ENCODE measurements at places on chromosomes 7 and 10. TPM values are rescaled to one million over a fixed set of nuclear protein-coding genes. Genes with fewer than 3 reads are reported as not detected.
A peak's percentile ranks its signal among the peaks of the same experiment; 100 is the strongest.

The ZFYVE27 gene
- 23.0 TPM for total RNA-seq

- H3K4me3 ChIP-seq = peak overlapping the region; percentile 75
- peak overlapping the region; percentile 96 for H3K27ac ChIP-seq
- no peaks in the 10 kb centered on the region for H3K36me3 ChIP-seq
- peaks cover 2% of the 10 kb centered on the region for H3K27me3 ChIP-seq
Measured at GRCh38 chr10:79072041-79072441, 3.3 kb downstream of the ZMIZ1 start.

DNA sequence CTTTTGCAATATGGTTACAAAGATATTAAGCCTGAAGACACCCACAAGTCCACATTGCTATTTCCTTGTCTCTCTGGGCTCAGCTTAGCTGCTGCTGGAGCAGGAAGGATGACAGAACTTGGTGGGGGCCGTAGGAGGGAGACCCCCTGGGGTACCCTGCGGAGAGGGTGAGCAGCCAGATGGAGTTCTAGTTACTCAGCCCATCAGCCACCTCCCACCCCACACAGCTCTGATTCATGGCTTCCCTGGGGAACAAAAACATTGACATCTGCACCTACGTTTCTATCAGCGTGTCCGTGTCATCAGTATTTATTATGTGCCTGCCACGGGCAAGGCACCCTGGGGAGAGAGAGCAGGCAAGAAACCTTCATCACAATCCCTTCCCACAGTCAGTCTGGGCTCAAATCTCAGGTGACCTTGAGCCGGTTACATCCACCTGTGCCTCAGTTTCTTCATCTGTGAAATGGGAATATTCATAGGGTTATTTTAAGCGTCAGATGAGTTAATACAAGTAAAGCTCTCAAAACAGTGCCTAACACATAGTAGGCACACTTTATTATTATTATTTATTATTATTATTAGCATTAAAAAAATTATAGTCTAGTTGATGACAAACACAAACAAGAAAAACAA, 131.5 kb downstream of the C10orf105 start:
- DNase-seq = no peak
- no peaks in the 10 kb centered on the region for H3K27me3 ChIP-seq
- no peaks in the 10 kb centered on the region for H3K4me1 ChIP-seq
- no peak overlapping the region for H3K4me3 ChIP-seq

The ANXA8L1 gene
- not detected for total RNA-seq

- no peak for DNase-seq
- no peak overlapping the region for H3K27ac ChIP-seq
- no peaks in the 10 kb centered on the region for H3K27me3 ChIP-seq
- no peaks in the 10 kb centered on the region for H3K36me3 ChIP-seq
- no peaks in the 10 kb centered on the region for H3K4me1 ChIP-seq
Measured at GRCh38 chr7:151282111-151282510, 33.6 kb upstream of the SMARCD3 start.

DNA sequence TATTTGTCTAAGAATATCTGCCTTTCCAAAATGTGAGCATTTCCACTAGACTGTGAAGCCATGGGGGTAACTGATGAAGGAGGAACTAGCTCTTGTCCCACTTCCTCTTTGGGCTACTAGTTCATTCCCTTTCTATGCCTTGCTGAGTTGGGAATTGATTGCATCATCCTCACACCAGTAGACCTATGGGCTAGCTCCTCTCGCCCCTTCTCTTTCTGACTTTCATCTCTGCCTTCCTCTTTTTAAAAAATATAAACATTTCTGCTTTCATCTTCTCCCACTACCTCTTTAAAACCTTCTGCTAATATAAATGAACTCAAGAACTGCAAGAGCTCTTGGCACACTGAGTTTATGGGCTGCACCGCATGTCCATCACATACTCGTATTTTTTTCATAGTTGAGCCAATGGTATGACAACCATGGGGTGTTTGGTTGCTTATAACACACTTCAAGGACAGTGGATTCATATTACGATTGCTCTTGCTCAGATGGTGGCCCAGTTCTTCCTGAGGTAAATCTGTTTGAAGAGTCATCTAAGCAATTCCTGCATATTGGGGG, 182.0 kb downstream of the REEP3 start:
- H3K4me3 ChIP-seq = no peak overlapping the region
- no peaks in the 10 kb centered on the region for H3K27me3 ChIP-seq
- no peaks in the 10 kb centered on the region for H3K36me3 ChIP-seq
- H3K4me1 ChIP-seq = peaks cover 6% of the 10 kb centered on the region

The PPP1R3C gene
- total RNA-seq = 20.7 TPM

- DNase-seq = no peak
- H3K27ac ChIP-seq = no peak overlapping the region
Measured at GRCh38 chr7:24500599-24500998, 72.7 kb upstream of the PALS2 start.

The FBXL13 gene
- 8.0 TPM for total RNA-seq

- H3K27ac ChIP-seq = peak overlapping the region; percentile 69
- DNase-seq = no peak
- peak overlapping the region; percentile 41 for H3K4me3 ChIP-seq
Measured at GRCh38 chr7:45921381-45921698, 268 bp upstream of the IGFBP3 start.

DNA sequence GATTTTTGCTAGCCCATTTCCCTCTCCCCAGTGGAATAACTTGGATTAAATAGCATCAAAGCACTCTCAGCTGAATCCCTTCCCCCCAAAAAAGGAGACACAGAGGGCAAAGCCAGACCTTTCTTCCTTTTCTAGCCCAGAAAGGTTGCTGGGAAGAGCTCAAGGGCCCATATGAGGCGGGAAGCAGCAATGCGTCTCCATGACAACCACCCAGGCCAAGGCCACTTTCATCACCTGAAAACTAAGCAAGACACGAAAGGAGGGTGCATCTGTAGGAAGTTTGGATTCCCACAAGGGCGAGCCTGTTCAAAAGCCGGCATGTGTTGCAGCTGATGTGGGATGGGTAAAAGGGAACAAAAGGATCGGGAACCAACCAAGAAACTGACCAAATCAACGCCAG, 229.1 kb downstream of the PLXNA4 start:
- H3K4me3 ChIP-seq = no peak overlapping the region

The NODAL gene
- total RNA-seq = not detected

The CTTNBP2 gene
- total RNA-seq = 87.9 TPM

- no peak overlapping the region for H3K27ac ChIP-seq
- no peaks in the 10 kb centered on the region for H3K36me3 ChIP-seq
- no peaks in the 10 kb centered on the region for H3K27me3 ChIP-seq
- no peak overlapping the region for H3K4me3 ChIP-seq
- H3K4me1 ChIP-seq = no peaks in the 10 kb centered on the region
Measured at GRCh38 chr7:44547536-44548231, 6.6 kb upstream of the NPC1L1 start.

- H3K27ac ChIP-seq = no peak overlapping the region
- H3K36me3 ChIP-seq = no peaks in the 10 kb centered on the region
- H3K4me3 ChIP-seq = no peak overlapping the region
- H3K27me3 ChIP-seq = no peaks in the 10 kb centered on the region
- H3K4me1 ChIP-seq = no peaks in the 10 kb centered on the region
- no peak for DNase-seq
Measured at GRCh38 chr10:125868372-125868975, 12.6 kb downstream of the DHX32 start.

GRCh38 chr7:32163896-32164295, 93.7 kb upstream of the PDE1C start:
- no peak overlapping the region for H3K4me3 ChIP-seq
- H3K36me3 ChIP-seq = no peaks in the 10 kb centered on the region
- no peaks in the 10 kb centered on the region for H3K4me1 ChIP-seq
- DNase-seq = no peak
- peak overlapping the region; percentile 83 for H3K27ac ChIP-seq
